Neuronal stem cell (in vitro differentiated cells): ENCODE measurements at places on chromosomes 7 and 10.

DNA sequence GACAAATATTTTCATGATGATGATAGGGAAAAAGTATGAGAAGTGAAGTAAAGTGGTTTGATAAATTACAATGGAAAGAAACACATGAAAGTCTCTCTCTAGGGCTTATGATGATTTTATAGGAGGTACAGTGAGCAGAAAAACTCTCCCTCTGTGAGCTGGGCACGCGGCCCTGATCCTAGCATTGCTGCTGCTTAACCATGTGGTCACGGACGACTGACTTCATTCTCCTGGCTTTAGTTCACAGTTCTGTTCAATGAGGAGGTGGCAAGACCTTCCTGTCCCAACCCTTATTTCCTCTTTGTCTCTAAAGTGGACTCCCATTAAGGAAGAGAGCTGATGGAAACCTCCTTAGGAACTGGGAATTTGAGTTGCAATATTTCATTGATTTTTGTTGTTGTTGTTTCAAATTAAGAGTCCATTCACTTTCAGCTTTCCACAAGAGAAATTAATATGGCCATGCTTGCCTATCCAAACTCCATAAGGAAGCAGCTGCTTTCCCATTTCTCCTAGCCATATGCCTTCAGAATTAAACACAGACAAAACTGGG lies 8.2 kb upstream of the PON3 start:
- no peak for DNase-seq

DNA sequence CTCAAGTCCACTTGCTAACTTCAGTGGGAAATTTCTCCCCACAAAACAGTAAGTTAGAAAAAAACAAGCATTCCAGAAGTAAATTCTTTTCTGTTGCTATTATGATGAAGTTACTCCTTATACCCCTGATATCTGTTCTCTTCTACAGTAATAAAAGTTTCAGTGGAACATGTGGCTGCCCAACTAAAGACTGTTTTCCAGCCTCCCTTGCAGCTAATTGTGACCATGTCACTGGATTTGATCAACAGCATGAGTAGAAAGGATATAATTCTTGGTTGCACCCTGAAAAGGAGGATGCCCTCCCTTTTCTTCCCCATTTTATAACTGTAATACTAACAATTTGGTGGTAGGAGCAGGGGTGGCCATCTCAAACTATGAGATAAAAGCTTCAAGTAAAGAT lies 40.6 kb downstream of the IMMP2L start:
- no peak for DNase-seq

- no peak for DNase-seq
These were observed 5.0 kb upstream of the CELF2 start for GRCh38 chr10:11012421-11013295.

DNA sequence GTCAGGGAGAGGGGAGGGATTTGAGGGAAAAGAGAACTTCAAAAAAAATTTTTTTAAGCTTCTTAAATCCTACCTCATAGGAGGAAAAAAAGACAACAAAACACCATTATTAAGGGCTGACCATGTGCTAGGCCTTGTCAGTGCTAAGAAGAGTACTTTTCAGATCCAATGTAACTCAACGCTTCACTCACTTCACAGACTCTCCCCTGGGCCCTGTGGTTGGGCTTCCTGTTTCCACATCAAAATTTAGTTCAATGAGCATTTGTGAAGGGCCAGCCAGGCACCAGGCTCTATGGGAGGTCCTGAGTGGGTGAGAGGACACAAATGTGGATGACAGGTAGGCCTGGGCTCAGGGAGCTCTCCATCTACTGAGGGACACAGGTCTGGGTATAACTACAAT lies 249.8 kb downstream of the PTEN start:
- no peak for DNase-seq

DNA sequence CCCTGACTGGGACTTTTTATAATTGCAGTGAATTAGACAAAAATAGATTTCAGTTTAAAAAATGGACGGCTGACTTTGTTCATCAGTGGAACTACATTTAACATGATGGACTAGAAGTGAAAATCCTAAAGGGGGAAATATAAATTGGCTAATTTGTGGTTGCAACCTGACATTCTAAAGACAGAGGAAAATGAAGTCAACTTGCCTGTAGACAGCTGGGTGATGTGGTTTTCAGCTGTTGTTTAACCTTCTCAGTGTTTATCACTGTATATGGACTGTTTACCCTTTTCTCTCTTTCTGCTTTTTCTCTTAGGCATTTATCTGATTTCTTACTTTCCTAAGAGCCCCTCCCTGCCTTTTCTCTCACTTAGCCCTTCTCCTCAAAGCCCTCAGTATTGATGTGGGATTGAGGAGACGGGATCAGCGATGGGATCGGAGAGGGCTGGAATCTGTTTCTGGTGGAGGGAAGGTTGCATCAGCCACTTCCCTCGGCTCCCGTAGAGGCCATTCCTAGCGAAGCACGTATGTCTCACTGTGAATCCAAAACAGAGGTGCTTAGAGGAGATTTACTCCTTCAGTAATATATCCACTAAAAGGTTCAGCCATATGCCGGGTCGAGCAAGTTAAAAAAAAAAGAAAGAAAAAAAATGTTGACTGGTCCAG lies 109.0 kb upstream of the KLF6 start:
- no peak for DNase-seq

DNA sequence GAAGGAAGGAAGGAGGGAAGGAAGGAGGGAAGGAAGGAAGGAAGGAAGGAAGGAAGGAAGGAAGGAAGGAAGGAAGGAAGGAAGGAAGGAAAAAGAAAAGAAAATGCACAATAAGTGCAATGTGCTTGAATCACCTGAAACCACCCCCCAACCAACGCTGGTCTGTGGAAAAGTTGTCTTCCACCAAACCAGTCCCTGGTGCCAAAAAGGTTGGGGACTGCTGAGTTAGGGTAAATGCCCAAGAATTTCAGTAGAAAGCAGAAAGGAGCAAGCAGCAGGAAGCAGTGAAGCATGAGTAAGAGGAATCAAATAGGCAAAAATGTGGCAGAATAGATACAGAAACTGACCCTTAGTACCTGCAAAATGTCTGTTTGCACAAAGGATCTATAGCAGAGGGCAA lies 137.2 kb downstream of the JCAD start:
- DNase-seq, result no peak

GRCh38 chr7:133139350-133139749 lies 57.5 kb upstream of the CHCHD3 start:
- DNase-seq, result peak; percentile 40

DNA sequence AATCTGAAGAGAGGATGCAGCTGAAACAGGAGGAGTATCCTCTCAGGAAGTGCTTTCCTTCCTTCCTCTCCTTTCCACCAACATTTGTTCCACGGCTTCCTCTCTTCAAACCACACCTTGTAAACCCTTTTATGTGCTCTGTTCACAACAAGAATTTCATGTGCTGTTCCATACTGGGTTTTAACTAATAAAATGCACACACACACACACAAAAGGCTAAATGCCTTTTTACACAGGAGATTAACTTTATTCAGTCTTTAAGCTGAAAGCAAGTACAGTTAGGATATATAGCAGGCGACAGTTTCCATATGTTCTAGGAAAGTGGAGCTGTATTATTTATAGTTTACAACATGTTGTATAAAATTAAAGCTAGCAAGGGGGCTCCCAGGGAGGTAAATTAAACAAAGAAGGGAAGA lies 106.7 kb downstream of the REEP3 start:
- DNase-seq, result no peak

GRCh38 chr7:31646942-31647341 lies 40.1 kb upstream of the PPP1R17 start:
- no peak for DNase-seq

DNA sequence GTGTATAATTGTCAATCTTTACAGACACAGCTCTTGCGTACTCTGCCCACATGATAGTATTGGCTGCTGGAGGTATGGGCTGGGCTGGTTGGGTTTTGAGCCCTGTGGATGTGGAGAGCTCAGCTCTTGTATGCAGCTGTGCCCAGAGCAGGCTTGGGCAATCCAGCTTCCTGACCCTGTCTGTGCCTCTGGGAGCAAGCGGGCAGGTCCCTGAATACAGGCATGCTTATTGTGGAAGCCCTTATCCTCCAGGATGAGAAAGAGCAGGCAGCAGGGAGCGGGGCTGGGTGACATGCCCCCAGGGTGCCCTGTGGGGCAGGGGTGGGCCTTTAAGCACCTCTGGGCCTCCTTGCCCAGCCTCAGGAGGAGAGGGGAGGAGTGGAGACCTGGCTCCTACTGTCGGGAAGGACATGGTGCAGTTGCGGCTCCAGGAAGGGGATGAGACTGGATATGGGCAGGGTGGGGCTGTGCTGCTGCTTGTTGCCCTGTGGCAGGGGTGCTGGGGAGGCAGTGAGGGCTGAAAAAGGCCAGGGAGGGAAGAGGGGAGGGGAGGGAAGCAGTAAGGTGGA lies 32.7 kb upstream of the SH2D4B start:
- DNase-seq, result no peak

GRCh38 chr7:135160098-135160857 lies 10.2 kb downstream of the CYREN start:
- no peak for DNase-seq

GRCh38 chr10:89830624-89831023 lies 129.2 kb downstream of the KIF20B start:
- DNase-seq, result no peak

DNA sequence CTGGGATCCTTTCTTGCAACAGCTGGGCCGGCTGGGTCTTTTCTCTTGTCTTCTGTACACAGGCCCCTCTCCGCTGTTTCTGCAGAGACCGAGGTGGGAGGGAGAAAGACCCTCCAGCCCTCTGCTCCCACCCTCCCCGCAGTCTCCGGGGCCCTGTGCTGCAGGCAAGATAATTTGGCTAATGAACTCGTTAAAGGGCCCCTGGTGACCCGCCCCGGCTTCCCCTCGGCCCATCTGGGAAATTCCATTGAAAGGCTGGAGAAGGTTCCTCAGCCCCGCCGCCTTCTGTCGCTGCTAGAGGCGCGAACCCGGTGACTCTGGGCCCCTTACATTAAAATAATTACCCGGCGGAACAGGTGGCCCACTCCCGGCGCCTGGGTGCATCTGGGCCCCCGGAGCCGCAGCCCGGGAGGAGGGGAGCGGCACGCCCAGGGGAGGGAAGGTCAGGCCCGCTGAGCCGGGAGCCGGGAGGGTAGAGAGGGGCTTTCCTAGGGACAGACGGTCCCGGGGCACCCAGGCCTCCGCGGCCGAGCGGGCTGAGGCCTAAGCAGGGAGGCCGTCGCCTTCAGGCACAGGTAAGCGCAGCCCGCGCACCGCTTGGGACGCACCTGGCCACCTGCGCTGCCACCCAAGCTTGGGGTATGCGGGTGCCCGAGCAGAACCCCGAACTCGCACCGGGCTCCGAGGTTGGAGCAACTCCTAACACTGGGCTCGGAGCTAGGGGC lies 7.3 kb upstream of the MNX1 start:
- DNase-seq, result no peak
